H9 (cell line): ENCODE measurements at places on chromosomes 11 and 22. TPM values are rescaled to one million over a fixed set of nuclear protein-coding genes. Genes with fewer than 3 reads are reported as not detected.

The FREY1 gene
- 2.1 and 2.2 TPM in 2 replicates for total RNA-seq

The SMC1B gene
- total RNA-seq = 0.11 TPM in 1 of 2 replicates, not detected in the other

The C11orf97 gene
- not detected in 2 replicates for total RNA-seq

The KRTAP5-11 gene
- total RNA-seq = not detected in 2 replicates

The IFITM1 gene
- total RNA-seq = 498 and 500 TPM in 2 replicates

The GGTLC2 gene
- not detected in 2 replicates for total RNA-seq

The GSTT2B gene
- 4.5 and 4.7 TPM in 2 replicates for total RNA-seq

The WNT7B gene
- total RNA-seq = 0.09 and 0.31 TPM in 2 replicates

The ROBO4 gene
- total RNA-seq = not detected in 2 replicates

The KRTAP5-2 gene
- not detected in 2 replicates for total RNA-seq

DNA sequence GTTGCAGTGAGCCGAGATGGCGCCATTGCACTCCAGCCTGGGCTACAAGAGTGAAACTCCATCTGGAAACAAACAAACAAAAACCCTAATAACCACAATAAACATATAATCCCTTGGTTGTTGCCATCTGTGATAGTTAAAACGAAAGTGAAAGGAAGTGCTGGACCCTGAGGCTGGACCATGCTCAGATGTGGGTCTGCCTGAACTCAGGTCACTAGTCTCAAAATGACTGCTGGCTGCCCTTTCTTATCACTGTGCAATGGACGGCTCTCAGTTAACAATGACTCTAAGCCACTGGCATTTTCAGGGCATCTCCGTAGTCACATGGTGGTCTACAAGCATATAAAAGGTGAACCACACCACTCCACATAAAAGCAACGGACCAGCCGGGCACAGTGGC, 48.2 kb upstream of the FTH1 start:
- no peak for DNase-seq

DNA sequence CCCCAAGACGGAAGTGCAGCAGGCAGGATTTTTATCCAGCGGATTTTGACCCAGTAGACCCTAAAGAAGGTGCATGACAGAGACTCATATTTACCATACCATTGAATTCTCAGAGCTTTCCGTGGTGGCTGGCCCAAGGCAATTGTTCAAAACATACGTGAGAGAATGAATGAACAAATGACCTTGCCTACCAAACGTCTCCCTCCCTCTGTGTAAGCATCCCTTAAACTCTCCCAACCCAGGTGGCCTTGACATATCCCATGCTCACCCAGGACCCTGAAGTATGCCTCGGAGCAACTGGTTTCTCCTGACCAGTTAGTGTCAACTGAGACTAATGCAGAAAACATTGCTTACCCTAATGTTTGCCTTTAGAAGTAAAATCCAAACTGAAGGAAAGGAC, 154.9 kb downstream of the TEAD1 start:
- DNase-seq = no peak

GRCh38 chr11:44992774-44993173, 42.1 kb upstream of the TP53I11 start:
- no peak for DNase-seq

GRCh38 chr22:21025266-21025665, 7.1 kb downstream of the SLC7A4 start:
- DNase-seq = no peak

GRCh38 chr11:70861559-70861958, 390.8 kb downstream of the SHANK2 start:
- DNase-seq = no peak

- DNase-seq = no peak
These were observed 197.0 kb downstream of the PGR start for GRCh38 chr11:100932474-100933100.

DNA sequence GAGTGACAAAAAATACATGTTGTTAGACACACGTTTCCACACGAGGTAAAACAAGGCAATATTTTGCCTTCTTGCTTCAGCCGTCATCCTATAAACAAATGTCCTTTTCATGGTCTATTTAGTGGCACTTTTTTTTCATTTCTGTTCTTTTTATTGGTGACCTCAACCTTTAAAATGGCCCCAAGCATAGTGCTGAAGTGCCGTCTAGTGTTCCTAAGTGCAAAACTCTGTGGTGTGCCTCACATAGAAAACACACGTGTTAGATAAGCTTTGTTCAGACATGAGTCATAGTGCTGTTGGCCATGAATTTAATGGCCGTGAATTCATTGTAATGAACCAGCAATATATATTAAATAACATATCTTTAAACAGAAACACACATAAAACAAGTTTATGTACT, 15.6 kb downstream of the OVCH2 start:
- DNase-seq = no peak

- DNase-seq = no peak
These were observed 1078.3 kb downstream of the FAM181B start for GRCh38 chr11:81655351-81655750.

DNA sequence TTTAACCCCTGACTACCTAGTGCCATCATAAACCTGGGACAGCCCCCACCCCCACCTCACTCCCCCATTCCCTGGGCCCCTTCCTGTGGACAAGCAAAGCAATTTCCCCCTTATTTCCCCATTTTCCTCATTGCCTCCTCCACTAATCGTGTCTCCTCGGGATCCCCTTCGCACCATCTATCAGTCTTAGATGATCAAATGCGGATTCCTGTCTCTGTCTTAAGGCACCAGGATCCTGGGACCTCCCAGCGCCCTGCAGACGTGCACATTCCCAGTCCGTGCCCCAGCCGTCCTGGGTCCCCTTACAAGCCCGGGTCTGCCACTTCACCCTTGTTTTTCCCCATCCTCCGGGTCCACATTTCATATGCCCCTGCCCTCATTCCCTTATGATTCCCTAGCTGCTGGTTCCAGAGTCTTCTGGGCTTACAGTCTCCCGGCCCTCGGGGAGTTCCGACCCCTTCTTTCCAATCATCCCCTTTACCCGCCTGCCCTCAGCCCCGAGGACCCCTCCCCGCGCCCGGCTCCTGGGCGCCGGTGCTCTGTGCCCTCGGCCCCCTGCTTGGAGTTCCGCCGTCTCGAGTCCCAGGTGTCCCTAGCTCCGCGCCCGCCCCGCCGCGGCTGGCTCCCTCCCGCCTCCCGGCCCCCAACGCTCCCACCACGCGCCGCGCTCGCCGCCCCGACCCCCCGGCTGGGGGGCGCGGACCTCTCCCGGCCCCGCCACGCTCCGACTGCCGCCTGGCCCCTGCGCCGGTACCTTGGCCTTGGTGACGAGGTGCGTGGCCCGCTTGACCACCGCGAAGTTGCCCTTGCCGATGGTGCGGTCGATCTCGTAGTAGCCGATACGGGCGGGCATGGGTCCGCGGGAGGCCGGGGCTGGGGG, 599 bp downstream of the SIK3 start:
- peak; percentile 49 for DNase-seq

DNA sequence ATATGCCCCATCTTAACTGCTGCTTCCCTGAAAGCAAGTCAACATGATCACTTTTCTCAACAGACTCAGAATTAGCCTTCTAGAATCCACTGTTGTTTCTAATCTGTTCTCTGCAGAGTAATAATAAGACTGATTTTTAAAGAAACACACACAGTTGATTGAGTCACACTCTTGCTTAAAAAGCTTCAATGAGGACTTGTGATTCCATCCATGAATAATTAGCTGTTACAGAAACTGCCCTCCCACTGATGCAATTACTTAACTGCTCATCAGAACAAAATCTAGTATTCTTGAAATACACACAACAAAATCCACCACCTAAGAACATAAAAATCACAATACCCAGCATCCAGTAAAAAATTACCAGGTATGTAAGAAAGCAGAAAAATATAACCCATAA, 100.5 kb upstream of the TIMP3 start:
- no peak for DNase-seq

- DNase-seq = no peak
These were observed 6.5 kb downstream of the IGLL5 start for GRCh38 chr22:22893891-22894739.

- DNase-seq = no peak
These were observed 77.4 kb downstream of the GGTLC2 start for GRCh38 chr22:22721681-22722354.

- DNase-seq = no peak
These were observed 148.1 kb downstream of the WNT7B start for GRCh38 chr22:45828841-45829240.

- DNase-seq = no peak
These were observed 402.4 kb upstream of the DDI1 start for GRCh38 chr11:103633819-103634590.

- DNase-seq = no peak
These were observed 132.0 kb upstream of the NAV2 start for GRCh38 chr11:19580646-19581045.

GRCh38 chr11:13462311-13462900, 616 bp downstream of the BTBD10 start:
- DNase-seq = peak; percentile 84

GRCh38 chr11:34213366-34213765, 107.9 kb downstream of the NAT10 start:
- no peak for DNase-seq

- no peak for DNase-seq
These were observed 54.6 kb upstream of the PAX6 start for GRCh38 chr11:31865606-31866300.

DNA sequence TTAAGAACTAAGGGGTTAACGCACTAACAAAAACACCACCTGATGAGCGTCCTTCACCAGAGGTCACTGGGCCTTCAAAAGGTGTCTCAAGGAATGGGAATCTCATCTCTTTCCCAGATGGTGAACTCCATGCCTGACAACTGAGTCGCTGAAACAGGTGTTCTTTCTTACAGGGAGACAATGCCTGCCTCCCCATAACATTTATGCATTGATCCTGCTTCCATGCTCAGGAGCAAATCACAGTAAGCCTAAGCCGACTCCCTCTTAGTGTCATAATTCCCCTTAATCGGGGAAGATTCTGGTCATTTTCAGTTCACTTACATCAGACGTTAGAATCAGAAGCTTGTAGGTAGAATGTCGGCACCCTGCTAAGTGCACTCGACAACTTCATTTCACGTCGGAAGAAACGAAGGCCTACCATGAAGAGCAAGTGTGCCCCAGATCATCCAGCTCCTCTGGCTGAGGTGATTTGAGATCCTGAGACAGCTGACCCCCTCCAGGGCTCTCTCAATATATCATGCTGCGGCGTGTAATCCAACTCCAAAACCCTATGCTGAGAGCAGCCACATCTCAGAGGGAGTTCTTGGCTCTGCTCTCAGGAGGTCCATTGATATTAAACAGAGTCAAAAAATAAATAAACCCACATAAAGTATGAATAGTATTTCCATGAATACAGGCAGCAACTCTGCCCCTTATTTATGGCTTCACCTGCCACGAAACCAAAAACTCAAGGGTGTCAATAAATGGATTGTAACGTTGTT, 163.1 kb downstream of the LARGE1 start:
- no peak for DNase-seq

DNA sequence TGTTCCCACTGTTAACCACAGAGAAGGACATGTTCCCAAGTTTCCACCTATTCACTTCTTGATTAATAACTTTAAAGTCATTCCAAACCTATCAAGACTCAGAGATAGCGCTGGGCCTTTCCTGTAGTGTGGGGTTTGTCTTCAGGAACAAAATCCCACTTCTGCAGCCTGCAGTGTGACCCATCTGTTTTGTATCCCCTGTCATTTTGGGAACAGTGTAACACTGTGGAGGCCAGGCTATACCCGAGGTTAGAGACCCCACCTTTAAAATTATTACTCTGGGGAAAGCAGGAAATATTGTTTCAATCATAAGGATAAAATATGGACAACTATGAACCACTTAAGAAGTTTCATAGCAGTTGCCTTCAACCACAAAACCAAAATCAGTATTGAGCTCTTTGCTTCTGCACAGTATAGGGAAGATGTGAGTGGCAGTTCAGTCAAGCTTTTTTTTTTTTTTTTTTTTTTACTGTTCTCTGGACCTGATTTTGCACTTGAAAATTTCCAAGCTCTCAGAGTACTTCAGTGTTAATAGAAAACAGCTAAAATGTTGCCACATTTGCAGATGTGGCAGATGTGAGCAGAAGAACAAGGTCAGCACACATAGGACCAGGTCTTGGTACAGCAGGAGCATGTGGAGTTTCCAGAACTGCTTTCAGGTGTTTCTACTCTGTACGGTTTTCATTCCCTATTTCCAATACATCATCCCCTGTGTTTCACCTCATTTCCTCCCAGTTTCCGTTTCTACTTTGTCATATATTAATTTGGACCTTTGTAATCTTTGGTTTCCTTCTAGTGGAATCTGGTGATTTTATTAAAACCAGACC, 121.5 kb downstream of the MAML2 start:
- DNase-seq = no peak

DNA sequence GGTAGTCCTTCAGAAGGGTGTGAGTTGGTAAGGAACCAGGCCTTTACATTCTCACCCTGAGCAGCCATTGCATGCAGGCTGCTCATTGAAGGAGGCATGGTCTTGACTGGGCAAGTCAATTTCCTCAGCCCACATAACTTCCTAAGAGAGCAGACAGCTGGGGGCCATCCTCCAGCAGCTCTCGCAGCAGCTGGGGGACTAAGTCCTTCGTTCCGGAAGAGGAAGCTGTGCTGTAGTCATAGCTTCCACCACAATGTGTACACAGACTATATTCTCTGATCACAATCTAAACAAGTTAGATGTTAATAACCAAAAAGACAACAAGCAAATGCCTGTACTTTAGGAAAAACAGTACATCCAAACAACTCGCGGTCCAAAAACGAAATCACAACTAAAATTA, 30.1 kb upstream of the MPPED1 start:
- DNase-seq = no peak

DNA sequence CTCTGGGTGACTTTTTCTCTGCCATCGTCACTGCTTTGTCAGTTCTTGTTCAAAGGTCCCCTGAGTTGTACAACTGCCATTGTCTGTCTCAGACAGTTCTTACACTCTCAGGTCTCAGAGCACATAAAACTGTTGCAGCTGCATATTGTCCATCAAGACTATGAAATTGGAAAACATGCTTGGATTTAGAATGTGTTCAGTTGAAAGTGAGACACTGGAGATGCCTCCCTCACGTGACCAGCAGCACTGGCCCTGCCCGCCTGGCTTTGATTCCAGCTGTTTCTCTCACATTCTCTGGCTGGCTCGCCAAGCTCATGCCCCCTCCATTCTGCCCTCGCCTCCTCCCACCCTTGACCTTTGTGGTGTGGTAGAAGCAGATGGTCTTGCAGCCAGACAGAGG, 244.2 kb downstream of the NTM start:
- DNase-seq = no peak
